Activated T-cell treated with anti-CD3 and anti-CD28 coated beads for 48 hours (primary cell): ENCODE measurements at places on chromosomes 7 and 10.

GRCh38 chr10:54124209-54124885 lies 676.7 kb downstream of the PCDH15 start:
- no peak for DNase-seq

DNA sequence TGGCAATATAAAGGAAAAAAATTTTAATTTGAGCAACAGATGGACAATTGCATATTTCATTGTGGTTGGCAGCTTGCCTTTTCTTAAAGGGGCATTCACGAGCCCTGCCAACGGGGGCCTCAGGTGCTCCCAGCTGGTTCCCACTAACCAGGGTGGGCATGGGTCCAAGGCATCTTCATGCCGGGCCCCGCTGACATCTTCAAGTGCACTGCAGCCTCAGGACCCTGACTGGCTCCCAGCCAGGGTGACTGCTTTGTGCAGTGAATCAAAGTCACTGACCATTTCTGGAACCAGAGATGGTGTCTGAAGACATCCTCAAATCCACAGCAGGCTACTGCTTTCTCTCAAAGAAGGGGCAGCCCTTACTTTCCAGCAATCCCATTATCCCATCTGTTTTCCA lies 275.2 kb upstream of the MGMT start:
- DNase-seq: no peak

DNA sequence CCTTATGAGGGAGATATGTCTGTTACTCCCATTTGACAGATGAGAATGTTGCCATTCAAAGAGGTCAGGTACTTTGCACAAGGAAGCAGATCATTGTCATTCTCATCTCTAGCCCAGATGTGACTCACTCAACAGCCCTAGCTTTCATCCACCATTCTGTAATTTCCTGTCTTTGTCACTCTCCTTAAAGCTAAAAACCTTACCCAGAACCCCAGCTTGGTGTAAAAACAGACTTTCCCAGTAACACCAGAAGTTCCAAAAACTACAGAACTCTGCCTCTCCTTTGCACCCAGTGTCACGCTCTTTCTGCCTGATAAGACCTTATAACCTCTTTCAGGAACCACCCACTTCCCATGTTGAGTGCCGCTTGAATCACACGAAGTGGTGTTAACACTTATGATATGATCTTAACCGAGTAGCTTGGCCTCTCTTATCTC lies 89.1 kb upstream of the SP4 start:
- peak; percentile 42 for DNase-seq

DNA sequence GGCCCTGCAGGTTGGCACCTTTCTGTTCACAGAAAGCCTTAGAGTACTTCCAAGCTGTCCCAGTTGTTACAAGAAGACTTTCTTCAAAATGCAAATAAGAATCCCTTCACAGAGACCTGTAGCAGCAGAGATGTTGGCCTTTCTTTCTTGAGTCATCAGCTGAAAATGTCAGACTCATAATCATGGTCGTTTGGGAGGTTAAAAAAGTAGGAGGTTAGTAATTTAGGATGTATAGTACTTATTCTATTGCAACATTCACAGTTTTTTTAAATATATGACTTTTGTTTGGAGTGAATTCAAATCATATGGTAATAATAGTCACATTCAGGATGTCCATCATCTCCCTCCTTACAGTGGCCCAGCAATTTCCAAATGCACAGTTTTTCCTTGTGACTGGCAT lies 223.9 kb upstream of the GLI3 start:
- DNase-seq: no peak

GRCh38 chr7:23530405-23530804 lies 1.4 kb downstream of the TRA2A start:
- DNase-seq: peak; percentile 8

GRCh38 chr10:77699080-77699645 lies 61.6 kb upstream of the KCNMA1 start:
- no peak for DNase-seq

- no peak for DNase-seq
Measured at GRCh38 chr10:575402-576129, 113.9 kb downstream of the DIP2C start.

DNA sequence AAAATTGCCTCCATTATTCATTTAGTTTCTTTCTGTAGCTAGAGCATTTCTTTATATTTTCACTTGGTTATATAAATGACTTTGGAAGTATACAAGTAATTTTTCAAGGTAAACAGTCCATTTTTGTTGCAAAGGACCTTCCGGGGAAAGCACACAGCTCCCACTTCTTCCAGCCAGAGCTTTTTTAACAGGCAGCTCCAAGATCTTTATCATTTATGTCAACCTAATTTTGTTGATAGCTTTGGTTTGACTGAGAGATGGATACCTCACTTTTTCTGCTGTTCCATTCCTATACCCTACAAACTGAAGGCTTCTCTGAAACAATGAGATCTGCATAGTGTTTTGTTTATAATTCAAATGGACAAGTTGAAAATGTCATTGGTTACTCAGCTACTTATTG lies 49.3 kb upstream of the RAB11FIP2 start:
- no peak for DNase-seq

GRCh38 chr10:33365871-33366411 lies 31.5 kb upstream of the NRP1 start:
- DNase-seq: no peak

DNA sequence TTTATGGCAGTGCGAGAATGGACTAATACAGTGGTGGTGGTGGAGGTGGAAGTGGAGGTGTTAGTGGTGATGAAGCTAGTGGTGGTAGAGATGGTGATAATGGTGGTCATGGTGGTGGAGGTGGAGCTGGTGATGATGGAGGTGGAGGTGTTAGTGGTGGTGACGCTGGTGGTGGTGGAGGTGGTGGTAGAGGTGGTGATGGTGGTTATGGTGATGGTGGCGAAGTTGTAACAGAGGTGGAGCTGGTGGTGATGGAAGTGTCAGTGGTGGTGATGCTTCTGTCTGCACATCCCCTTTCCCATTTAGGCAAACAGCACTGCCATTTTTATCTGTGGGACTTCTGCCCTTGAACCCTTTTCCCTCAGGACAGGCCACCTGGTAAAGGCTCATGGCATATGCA lies 7.4 kb upstream of the PTPRN2 start:
- DNase-seq: no peak

- DNase-seq: no peak
Measured at GRCh38 chr7:116683786-116684185, 11.8 kb downstream of the MET start.

GRCh38 chr7:94530109-94530508 lies 20.5 kb downstream of the CASD1 start:
- DNase-seq: no peak

DNA sequence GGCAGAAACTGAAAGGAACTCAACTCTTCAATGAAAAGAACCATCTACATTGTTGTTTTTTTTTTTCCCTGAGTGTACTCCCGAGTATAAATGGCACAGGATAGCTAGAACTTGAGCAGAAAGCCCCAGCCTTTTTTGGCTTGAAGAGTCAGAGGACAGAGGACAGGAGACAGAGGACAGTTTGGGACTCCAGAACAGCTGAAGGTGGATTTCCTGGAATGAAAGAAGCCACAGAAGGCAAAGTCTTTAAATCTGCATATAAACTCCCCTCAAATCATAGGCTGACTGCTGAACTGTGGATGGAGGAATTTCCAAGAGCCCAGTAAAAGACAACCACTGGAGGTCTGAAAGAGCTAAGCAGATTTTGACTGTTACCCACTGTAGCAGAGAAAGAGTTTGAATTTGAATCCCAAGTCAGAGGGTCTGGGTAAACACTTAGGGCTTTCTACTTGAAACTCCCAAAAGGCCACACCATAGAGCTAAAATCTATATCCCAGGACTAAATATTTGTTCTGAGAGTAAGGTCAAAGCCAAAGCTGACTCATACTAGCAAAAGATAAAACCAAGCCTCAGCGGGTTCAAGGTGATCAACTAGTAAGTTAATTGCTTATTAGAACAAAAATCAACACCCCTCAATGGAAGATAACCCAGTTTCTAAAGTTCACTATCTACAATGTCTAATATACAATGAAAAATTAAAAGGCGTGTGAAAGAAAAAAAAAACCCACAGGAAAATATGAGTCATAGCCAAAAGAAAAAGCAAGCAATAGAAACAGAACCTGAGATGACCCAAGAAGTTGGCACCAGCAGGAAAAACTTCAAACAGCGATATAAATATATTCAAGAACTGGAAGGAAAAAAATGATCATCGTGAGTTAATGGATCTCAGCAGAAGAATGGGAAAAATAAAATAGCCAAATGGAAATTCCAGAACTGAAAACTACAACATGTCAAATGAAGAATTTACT lies 1.8 kb upstream of the OPN1SW start:
- no peak for DNase-seq

DNA sequence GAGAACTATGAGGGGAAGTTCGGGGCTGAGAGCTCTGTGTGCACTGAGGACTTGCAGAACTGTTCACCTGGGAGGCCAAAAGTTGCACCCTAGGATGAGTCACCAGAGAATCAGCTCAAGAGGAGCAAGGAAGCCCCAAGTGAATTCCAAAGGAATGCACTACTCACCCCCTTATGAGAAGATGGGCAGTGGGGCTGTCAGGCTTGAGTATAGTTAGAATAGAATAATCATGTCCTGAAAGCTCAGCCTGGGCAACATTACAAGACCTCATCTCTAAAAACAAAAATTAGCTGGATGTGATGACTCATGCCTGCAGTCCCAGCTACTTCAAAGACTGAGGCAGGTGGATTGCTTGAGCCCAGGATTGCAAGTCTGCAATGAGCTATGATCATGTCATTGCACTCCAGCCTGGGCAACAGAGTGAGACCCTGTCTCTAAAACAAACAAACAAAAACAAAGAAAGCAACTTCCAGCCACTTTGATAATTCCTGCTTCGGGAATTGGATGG lies 30.0 kb downstream of the MAP3K8 start:
- no peak for DNase-seq

- no peak for DNase-seq
Measured at GRCh38 chr7:101534015-101534803, 94.9 kb downstream of the MYL10 start.

GRCh38 chr7:39650676-39651075 lies 27.3 kb downstream of the RALA start:
- DNase-seq: no peak

DNA sequence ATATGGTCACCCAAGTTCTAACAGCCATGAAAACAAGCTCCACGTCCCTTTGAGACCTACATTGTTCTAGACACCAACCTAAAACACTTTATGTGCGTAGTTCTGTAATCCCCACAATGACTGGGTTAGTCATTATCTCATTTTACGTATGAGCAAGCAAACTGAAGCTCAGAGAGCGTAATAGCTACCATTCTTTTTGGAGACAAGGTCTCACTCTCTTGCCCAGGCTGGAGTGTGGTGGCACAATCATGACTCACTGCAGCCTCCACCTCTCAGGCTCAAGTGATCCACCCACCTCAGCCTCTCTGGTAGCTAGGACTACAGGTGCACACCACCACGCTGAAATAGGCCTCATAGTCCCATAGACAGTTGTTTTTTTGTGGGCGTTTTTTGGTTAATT lies 10.5 kb downstream of the DAGLB start:
- peak; percentile 30 for DNase-seq

DNA sequence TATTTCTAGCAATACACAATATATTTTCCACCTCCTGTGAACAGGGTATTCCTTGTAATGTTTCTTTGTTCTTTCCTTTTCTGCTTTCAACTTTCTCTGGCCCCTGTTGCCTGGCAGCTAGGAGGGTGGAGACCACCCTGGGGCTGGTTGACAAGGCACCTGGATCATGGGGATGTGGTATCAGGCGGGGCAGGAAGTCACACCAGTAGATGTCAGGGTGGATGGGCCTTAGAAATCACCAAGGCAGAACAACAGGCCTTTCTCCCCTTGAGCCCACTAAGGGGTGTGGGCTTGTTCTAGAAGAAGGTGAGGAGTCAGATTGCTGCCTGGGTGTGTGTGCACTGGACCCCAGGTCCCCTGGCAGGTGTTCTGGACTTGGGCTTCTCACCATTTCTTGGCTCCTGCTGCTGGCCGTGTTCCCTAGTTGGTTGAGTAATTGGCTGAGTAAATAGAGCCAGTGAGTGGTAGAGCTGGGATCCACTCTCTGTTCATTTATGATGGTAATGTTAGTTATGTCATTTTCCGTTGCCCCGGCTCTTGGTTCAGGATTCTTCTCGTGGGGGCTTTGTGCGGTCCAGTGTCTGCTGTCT lies 24.9 kb downstream of the ZNF783 start:
- no peak for DNase-seq

DNA sequence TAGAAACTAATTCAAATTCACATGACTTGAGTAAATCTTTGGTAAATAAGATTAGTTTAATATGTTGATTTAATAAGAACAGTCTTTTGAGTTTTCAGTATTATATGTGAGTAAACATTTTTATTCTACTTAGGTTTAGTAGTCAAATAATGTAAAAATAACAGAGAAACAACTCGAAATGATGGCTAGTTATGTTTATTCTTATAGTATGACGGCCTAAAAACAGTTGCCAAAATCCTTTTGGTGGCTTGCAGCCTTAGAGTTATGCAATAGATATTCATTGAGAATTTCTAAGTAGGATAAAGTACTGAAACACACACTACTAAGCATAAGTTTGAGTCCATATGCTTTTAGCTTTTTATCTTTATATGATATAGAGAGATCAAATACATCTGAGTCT lies 184.8 kb downstream of the GNAI1 start:
- DNase-seq: no peak

- DNase-seq: no peak
Measured at GRCh38 chr7:44062180-44062902, 3.0 kb downstream of the PGAM2 start.

GRCh38 chr7:7830122-7830878 lies 111.9 kb upstream of the RPA3 start:
- DNase-seq: no peak
